Activated naive CD4-positive, alpha-beta T cell treated with anti-CD3 and anti-CD28 coated beads, Interleukin-2, amount 10 ng/mL, durations not matched to agents 7 days and 5 days (primary cell): ENCODE measurements at places on chromosomes 4 and X.

DNA sequence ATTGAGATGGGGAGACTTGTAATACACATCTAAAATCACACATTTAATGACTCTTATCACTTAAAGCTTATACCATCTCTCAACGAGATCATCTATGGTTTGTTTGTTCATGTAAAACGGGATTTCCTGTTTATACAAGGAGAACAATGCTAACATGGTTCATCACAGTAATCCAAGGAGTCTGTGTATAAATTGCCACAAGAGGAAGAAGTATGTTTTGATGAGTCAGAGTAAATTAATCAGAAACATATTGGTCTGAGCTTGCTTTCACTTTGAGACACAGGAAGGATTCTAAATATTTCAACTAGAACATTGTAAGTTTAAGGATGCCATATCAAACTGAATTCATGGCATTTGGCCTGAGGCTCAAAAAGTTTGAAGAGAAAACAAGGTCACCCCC lies 594.1 kb downstream of the GLUD2 start:
- H3K4me1 ChIP-seq: no peaks in the 10 kb centered on the region
- H3K27me3 ChIP-seq: no peaks in the 10 kb centered on the region
- H3K27ac ChIP-seq: no peak overlapping the region
- H3K36me3 ChIP-seq: no peaks in the 10 kb centered on the region

DNA sequence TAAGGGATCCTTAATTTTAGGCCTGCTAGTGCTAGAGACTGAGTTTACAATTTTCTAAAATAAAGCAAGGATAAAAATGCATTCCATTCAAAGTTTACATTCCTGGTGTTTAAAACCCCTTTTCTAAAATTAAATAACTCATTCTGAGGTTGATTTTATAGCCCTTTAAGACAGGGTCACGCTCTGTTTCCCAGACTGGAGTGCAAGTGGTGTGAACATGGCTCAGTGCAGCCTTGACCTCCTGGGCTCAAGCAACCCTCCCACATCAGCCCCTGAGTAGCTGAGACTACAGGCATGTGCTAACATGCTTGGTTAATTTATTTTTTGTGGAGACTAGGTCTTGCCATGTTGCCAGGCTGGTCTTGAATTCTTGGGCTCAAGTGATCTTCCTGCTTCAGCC lies 6.8 kb upstream of the CDKL2 start:
- no peak overlapping the region for H3K27ac ChIP-seq
- DNase-seq: no peak
- H3K27me3 ChIP-seq: no peaks in the 10 kb centered on the region
- H3K36me3 ChIP-seq: peaks cover 21% of the 10 kb centered on the region
- no peak overlapping the region for H3K4me3 ChIP-seq

DNA sequence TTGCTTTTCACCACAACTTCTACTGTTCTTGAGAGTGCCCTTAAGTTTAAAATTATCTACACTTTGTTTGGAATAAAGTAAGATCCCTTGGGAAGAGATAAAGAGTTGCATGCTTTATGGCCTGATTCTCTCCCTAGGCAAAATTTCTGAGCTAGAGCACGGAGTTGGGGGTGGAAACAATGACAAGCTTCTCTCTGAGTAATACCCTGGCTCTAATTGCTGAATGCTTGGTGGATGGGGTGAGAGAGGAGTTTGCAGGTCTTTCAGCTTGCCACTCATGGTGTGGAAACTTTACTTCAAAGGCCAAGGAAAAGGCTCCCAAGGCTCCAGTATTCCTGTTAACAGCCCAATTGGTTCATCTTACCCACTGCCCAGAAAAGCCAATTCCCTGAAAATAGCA lies 26.1 kb upstream of the PRDM8 start:
- H3K27ac ChIP-seq: peak overlapping the region; percentile 96
- DNase-seq: no peak
- no peak overlapping the region for H3K4me3 ChIP-seq
- peaks cover 56% of the 10 kb centered on the region for H3K4me1 ChIP-seq
- peaks cover 21% of the 10 kb centered on the region for H3K36me3 ChIP-seq

DNA sequence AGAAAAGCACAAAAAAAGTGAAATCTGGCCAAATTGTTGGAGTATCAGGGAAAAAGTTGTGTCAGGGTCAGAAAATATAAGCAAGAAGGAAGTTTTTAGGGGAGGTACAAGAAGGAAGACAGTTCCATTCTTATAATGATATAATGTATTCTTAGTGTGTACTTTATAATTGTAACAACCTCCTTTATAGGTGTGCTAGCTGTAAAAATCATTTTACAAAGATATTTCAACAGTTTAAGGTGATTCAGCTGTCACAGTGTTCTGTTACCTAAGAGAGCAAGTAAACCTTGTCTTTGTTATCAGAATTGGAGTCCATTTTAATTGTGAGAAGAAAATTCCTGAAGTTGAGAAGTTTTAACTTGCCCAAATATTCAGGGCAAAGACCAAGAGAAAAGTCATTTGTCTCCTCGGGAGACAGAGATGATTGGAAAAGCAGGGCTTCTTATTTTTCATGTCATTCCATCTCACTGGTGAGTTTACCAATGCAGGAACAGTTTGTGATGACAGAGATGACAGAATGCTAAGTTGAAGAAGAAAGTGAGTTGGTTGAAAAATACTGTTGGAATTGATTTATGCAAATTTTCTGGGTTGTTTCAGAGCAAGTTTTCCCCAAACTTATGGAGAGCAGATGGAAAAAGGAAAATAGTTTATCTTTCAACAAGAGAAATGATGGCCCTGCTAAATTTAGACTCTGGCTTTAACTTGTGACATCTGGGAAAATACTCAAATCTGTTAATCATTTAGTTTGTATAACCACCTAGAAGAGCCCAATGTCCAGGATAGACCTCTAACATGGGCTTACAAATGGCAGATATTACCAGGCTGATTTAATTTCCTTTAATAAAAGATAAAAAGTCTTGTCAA lies 14.8 kb downstream of the INTS6L start:
- H3K27me3 ChIP-seq: no peaks in the 10 kb centered on the region
- DNase-seq: no peak
- H3K4me1 ChIP-seq: peaks cover 49% of the 10 kb centered on the region
- peaks cover 32% of the 10 kb centered on the region for H3K36me3 ChIP-seq

DNA sequence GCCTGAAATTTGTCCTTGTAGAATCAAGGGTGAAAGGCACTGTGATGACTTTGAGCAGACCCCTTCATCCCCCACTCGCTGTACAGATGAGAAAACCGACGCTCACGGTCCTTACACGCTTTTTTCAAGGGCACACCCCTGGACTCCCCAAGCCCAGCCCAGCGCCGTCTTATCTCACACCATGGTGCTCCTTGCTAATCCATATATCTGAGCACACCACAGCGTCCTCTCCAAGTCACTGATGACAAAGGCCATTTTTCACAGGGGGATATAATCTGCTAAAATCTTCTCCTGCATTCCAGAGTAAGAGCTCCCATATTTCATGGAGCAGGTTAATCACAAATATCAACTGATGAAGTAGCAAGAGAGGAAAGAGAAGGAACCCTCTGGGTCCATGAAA lies 486.3 kb downstream of the BCOR start:
- H3K27me3 ChIP-seq: peaks cover 16% of the 10 kb centered on the region
- H3K4me1 ChIP-seq: peaks cover 18% of the 10 kb centered on the region
- H3K36me3 ChIP-seq: no peaks in the 10 kb centered on the region

DNA sequence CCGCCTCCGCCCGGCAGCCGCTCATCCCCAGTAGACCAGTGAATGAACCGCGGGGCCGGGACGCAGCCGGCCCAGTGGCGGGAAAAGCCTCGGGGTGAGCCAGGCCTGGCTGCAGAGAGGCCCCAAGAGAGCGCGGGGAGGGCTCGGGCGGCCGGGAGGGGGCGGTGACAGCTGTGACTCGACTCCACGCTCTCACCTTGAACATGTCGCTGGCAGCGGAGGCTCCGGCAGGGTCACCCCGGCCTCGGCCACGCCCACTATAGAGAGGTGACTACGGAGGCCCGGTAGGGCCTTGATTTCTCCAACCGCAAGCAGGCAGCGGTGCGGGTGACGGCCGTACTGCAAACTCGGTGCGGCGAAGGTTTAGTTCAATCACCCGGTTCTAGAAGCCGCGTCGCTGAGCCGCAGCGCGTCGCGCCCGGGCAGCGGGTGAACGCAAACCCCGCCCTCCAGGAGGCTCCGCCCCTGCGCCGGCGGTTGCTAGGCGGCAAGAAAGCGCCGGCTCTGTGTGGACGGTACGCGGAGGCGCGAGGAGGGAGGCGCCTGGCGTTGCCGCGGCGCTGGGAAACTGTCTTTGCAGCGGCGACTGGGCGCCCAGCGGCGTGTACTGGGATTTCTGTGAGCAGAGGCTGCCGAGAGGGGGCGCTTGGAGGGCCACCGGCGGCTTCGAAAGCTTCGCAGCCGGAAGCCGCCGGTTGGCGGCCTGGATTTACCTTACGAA lies at the start of the genes APOO and CXorf58:
Gene APOO (minus strand): TSS at position 441 of the 721 bp plus-strand sequence. CDS start 236 bp downstream, at position 205.
Gene CXorf58 (plus strand): TSS at position 509 of the 721 bp plus-strand sequence. CDS start 2,297 bp downstream, outside the sequence.
- peak within 1 kb of the TSS; percentile 92 for H3K27ac ChIP-seq
- peak within 1 kb of the TSS; percentile 78 for H3K4me3 ChIP-seq
- peaks cover 5% of the 10 kb centered on the region for H3K36me3 ChIP-seq
- DNase-seq: peak; percentile 93
- peaks cover 20% of the 10 kb centered on the region for H3K4me1 ChIP-seq

GRCh38 chrX:68755616-68756125 lies 73.2 kb upstream of the EFNB1 start:
- no peak overlapping the region for H3K27ac ChIP-seq
- no peak for DNase-seq
- no peaks in the 10 kb centered on the region for H3K4me1 ChIP-seq
- H3K4me3 ChIP-seq: no peak overlapping the region
- no peaks in the 10 kb centered on the region for H3K36me3 ChIP-seq
- no peaks in the 10 kb centered on the region for H3K27me3 ChIP-seq

DNA sequence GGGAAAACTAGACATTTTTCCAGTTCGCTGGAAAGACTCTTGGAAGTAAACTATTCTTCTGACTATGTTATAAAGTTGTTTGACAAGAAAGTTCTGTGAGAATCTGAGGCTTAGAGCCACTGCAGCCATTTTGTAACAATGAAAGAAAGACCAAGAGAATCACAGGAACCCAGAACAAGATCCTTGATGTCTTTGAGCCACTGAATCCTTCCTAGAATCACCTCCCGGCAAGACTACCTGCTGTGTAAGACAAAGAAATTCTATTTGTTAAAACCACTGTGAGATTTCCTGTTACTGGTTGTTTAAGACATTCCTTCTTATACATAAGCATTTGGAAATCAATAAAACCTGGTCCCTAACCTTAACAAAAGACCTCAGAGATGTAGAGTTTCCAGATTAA lies 175.7 kb upstream of the RASGEF1B start:
- H3K4me1 ChIP-seq: peaks cover 37% of the 10 kb centered on the region
- H3K27me3 ChIP-seq: no peaks in the 10 kb centered on the region
- no peak for DNase-seq
- H3K36me3 ChIP-seq: no peaks in the 10 kb centered on the region
- H3K27ac ChIP-seq: no peak overlapping the region
- H3K4me3 ChIP-seq: no peak overlapping the region

GRCh38 chrX:12378706-12379105 lies 240.4 kb downstream of the FRMPD4 start:
- no peak overlapping the region for H3K27ac ChIP-seq
- DNase-seq: no peak
- no peaks in the 10 kb centered on the region for H3K36me3 ChIP-seq
- H3K4me1 ChIP-seq: no peaks in the 10 kb centered on the region

- DNase-seq: no peak
- no peak overlapping the region for H3K27ac ChIP-seq
These were observed 390.1 kb downstream of the UNC5C start for GRCh38 chr4:95158626-95159025.
